LNCaP clone FGC (cell line): ENCODE measurements at places on chromosomes 7 and 10.
A peak's percentile ranks its signal among the peaks of the same experiment; 100 is the strongest.

- no peak for DNase-seq
These were observed 107.2 kb upstream of the EEPD1 start for GRCh38 chr7:36045830-36046341.

DNA sequence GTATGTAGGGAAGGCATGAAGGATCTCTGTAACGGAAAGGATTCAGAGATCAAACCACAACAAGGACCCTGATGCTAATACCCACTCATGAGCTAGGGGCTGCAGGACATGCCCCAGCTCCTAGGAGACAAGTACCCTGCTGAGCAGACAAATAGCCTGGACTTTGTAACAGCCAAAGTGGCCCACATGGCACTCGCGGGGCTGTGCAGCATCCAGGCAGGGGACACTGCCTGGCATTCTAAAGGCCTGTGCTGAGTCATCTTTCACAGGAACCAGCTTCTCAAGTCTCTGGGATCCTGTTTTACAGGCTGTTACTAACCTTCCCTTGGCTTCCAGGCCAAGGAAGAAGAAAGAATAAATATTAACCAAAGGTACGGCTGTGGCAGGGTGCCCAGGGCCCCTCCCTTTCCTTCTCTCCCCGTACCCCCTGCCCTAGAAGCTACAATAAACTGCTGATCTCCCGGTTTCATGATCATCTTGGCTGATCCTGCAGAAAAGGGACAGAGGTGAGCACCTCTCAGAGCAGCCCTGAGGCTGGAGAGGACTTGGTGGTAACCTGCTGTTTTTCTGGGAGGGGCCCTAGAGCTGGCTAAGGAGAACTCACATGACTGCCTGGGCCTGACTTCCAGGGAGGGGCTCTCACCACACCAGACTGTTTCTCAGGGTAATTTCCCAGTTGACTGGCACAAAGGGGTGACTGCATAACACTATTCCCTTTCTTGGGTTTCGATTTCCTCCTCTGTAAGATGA is 4.2 kb upstream of the RPEL1 start:
- DNase-seq = peak; percentile 94

GRCh38 chr10:27242473-27242950 is 1.9 kb upstream of the ACBD5 start:
- no peak for DNase-seq

- no peak for DNase-seq
These were observed 61.8 kb upstream of the DKK1 start for GRCh38 chr10:52252307-52252706.

DNA sequence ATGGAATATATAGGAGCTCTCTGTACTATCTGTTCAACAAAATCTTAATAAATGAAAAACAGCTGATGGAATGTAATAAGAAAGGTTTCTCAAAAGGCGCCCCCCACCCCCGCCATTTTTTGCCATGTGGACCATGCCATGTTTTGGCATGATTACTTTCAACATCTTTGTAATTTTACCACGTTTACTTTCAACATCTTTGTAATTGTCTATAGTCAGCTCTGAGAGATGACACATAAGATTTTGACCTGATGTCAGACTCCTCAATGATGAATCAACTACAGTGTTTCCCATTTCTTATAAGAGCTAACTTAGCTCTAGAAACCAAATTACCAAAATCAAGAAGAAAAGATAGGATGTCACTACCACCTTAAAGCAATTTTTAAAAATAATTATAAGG is 144.9 kb upstream of the AHR start:
- DNase-seq = no peak

DNA sequence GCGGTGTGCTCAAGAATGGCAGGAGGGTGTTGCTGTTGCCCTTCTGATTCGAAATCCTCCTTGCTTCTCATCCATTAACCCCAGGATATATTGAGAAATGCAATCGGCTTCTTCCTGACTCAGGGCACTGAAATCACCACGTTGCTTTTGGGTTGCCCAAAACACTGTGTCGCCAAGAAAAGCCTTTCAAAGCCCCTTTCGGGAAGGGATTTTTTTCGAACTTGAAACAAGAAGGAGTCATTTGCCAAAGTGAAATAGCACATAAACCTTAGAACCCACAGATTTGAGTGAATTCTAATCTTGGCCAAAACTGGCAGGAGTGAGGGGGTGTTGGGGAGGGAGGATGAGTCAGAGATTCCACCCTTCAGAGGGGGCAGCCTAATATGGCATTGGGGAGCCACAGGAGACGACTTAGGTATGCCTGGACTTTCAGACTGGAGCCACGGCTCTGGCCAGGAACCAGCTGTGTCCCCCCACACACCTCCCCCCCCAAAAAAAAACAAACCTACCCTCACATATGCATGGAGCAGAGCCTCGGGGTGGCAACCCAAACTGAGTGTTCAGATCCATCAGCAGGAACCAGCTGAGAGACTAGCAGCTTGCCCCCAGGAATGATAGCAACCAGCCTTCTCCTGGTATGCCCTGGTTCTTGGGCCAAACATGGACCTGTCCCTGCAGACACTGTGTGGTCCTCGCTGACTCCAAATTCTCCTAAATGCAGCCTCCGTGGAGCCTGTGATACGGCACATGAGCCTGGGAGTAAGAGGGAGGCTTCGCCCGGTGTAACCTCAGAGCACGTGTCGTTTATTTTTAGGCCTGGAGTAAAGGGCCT is 138.4 kb downstream of the FGFR2 start:
- DNase-seq = no peak

DNA sequence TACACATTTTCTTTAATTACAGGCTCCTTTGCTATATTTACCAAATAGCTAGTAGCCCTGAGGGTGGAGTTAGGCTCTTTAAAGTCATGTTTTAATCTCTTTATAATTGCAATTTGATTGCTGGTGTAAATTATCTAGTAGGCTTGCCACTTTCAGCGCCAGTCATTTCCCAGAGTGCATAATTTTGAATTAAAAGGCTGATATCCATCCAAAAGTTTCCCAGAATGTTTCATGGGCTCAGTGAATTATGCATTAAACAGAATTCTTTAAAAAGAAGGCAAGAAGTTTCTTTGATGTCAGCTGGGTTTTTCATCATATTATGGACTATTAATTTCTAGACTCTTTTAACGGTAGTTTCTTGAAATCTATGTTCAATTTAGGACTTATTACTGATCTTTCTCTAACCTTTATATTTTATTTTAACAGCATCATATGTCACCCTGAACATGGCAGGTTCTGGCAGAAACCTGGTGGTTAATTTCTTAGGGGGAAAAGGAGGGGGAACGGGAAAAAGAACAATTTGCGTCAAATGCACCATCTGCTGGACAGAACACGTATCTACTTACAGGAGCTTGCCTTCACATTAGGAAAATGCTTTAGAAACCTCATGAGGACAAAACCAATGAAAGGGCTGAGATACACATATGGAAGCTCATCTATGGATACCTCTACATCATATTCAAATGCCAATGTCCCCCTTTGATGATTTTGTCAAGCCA is 171.1 kb downstream of the GRM3 start:
- no peak for DNase-seq

DNA sequence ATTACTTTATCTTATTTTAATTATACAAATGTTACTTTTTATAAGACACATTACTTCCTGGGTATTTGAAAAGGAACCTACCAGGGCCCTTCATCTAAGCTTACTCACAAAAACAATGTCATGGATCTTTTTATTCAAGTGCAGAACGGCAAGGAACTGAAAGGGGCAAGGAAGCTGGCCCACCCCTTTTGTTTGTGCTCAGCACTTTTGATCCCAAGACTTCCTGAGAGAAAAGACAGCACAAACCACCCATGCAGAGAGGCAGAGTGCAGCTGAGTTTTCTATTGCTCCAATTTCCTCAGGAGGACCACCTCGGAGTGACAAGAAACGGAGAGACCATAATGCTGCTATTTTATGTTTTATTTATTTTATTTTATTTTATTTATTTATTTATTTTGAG is 232.0 kb upstream of the NRP1 start:
- no peak for DNase-seq
